Right cardiac atrium (tissue), 5 donors: ENCODE measurements at places on chromosomes 12 and 14. TPM values are rescaled to one million over a fixed set of nuclear protein-coding genes. Genes with fewer than 3 reads are reported as not detected.

GRCh38 chr12:120356567-120357030 is 12.4 kb downstream of the MSI1 start:
- peak; percentile 73 for DNase-seq

The SIX1 gene
- total RNA-seq = not detected

- no peak for DNase-seq
Observed at GRCh38 chr12:59020073-59020946, 100.0 kb upstream of the LRIG3 start.

The SSPN gene
- total RNA-seq = 109 TPM

DNA sequence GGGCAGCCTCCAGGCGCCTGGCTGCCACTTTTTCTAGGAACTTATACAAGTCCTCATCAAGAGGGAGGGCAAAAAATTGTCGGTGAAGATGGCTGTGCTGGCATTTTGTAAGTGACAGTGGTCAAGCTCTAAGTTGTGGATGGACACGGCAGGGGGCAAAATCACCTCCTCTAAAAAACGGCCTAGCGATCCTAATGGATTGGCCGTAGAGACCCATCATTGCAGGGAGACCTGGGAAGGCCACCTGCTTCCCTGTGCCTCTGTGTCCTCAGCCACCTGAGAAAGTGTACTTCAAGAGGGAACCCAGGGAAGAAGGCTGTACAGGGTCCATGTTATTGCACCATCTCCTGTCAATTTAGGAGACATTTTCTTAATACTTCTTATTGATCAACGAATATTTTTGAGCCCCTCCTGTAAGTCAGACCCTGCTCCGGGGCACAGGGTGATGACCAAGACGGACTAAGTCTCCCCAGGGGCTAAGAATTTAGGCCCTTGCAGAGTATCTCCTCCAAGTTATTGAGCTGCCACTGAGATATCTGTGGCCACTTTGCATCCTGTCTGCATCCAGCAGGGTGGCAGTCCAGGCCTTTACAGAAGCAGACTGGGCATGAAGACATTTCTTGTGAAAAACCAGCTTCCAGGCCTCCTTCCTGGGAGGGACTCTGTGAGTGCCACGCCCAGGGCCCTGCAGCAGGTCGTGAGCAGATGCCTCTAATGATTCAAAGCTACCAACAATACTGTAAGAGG is 40.5 kb downstream of the PSMA6 start:
- DNase-seq = no peak

GRCh38 chr12:88093573-88093972 is 48.3 kb downstream of the CEP290 start:
- DNase-seq = no peak

GRCh38 chr12:3223601-3224529 is 146.7 kb downstream of the TSPAN9 start:
- peak; percentile 13 for DNase-seq

- no peak for DNase-seq
Observed at GRCh38 chr12:96812153-96812552, 94.9 kb upstream of the NEDD1 start.

The DPY19L2 gene
- 40.0 TPM for total RNA-seq

The CPNE6 gene
- not detected for total RNA-seq
